Fibroblast of the conjunctiva (primary cell): ENCODE measurements at places on chromosomes 1 and 21.
A peak's percentile ranks its signal among the peaks of the same experiment; 100 is the strongest.

- DNase-seq = no peak
Observed at GRCh38 chr1:115116512-115116911, 27.2 kb upstream of the TSPAN2 start.

GRCh38 chr1:56977910-56978309 lies 12.1 kb upstream of the C8B start:
- no peak for DNase-seq

DNA sequence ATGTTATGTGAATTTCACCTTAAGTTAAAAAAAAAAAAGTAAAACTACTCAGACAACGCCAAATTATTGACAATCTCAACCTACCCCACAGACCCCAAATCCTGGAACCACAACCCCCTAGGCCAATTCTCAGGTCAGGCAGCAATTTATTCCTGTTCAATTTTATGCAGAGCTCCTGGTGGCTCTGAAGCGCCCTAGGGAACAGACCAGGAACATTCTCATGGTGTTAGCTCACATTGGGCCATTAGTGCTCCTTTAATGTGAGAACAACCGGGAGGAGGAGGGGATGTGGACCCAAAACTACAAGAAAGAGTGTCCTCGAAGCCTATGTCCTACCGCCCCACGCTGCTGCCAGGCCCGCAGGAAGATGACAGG lies 403 bp upstream of the PSEN2 start:
- no peak for DNase-seq

DNA sequence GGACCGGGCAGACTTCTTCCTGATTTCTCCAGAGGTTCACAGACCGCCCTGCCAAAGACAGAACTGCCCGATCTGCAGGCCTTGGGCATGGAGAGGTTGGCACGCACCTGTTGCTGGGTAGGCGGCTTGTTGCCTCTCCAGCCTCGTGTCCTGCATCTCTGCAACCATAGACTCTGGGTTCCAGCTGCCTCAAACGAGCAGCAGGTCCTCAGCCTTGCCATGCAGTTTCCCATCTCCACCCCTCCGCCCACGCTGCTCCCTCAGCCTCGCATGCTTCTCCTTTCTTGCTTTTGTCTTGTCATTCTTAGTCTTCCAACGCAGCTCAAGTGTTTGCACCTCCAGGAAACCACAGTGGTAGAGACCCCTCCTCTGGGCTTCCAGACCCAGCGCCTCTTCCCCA lies 126.2 kb downstream of the LACTBL1 start:
- DNase-seq = no peak

- no peak for DNase-seq
Observed at GRCh38 chr1:57086154-57086553, 120.3 kb upstream of the C8B start.

GRCh38 chr1:94255476-94255875 lies 18.1 kb upstream of the ARHGAP29 start:
- no peak for DNase-seq

DNA sequence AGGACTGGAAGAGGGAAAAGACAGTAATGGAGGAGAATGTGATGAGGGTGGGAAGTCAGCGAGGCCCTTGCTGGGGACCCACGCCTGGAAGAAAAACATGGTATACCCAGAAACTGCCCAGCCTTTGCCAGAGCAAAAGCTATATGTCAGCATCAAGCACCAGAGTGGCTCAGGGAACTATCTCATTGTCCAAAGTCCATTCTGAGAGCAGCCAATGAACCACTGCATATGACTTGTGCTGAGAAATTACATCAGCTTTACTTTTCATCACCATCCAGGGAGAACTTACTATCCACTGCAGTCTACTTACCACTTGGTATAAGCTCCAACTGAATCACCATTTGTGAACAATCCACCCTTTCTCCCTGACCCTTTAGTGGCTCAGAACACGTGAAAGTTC lies 148.1 kb downstream of the TTLL7 start:
- no peak for DNase-seq

- DNase-seq = peak; percentile 47
Observed at GRCh38 chr1:88998716-88999115, 6.3 kb upstream of the KYAT3 start.
